Activated CD4-positive, alpha-beta T cell treated with anti-CD3 and anti-CD28 coated beads for 24 hours (primary cell): ENCODE measurements at places on chromosomes 1 and 21.

DNA sequence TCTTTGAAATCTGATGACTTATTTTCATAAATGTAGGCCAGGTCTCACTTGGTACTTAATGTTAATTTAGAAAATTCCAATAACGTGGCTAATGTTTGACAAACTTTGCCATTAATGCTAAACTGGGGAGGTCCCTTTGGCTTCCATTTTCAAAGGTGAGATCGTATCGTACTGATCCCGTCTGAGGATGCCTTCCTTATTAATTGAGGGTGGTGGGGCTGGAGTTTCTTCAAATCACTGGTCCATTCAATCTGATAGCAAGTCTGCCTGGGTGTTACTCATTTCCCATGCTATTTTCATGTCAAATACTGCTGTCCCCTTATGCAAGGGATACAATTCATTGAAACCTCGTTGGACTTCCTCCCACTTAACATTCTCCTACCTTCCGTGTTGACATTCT, 327.1 kb downstream of the DISC1 start:
- DNase-seq, result no peak

GRCh38 chr1:40151457-40152079, 9.6 kb upstream of the RLF start:
- DNase-seq, result no peak

DNA sequence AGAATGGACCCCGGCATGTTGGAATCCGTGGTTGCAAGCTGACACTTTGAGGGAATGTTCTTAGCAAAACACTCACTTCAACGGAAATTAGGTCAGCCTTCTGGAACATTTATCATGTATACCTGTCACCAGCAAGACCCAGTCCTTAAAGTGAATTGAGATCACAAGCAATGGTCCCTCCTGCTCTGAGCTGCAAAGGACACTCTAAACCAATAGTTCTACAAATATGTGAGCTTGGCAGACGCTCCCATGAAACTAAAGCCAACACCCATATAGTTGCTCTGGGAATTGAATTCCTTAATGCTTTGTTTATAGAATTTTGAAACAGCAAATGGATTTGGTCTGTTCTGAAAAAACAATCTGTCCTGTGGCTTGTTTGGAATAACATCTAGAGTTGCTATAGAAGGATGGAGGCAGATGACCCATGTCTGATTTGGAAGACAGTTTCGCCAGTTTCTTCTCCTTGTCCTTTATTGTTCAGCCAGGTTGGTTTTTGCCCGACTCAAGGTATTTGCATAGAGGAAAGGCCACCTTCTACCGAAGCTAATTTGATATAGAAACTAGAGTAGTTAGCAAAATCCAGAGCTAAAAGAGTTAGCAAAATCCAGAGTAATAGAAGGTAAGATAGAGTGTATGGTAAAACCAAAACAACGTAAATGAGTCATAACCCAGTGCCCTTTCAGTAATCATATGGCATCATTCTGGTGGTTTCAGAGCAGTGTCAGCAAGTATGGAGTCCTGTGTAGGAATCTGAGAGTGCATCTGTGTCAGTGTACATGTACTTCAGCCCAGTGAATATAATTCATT, 236.2 kb downstream of the NFIA start:
- DNase-seq, result no peak

DNA sequence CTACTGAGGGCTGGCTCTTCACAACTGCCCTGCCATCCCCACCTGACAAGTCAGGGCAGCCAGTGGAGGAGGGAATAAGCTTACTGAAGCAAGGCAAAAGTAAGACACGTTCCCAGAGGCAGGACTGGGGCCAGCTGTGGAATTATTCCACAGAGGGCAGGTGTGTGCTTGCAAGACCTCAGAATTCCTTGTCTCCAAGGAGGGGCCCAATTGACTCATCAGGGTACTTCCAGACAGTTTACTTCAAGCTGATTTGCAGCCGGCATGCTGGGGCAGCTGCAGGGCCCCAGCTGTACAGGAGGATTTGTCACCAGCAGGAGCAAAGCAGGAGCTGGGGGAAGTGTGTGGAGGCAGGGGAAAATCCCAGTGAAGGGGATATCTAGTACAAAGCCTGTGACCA, 167.5 kb upstream of the CAMK1G start:
- no peak for DNase-seq

DNA sequence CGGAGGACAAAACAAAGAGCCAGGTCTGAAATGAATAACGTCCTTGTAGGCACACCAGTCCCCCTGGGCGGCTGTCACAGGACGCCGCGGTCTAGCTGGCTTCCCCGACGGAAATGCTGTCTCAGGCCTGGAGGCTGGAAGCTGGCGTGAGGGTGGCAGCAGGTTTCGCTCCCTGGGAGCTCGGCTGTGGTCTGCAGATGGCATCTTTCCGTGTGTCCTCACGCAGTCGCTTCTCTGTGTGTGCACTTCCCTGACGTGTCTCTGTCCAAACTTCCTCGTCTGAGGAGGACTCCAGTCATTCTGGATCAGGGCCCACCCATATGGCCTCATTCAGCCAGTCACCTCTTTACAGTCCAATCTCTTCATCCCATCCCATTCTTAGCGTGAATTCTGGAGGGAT, 14.2 kb downstream of the TNFRSF14 start:
- DNase-seq, result no peak

DNA sequence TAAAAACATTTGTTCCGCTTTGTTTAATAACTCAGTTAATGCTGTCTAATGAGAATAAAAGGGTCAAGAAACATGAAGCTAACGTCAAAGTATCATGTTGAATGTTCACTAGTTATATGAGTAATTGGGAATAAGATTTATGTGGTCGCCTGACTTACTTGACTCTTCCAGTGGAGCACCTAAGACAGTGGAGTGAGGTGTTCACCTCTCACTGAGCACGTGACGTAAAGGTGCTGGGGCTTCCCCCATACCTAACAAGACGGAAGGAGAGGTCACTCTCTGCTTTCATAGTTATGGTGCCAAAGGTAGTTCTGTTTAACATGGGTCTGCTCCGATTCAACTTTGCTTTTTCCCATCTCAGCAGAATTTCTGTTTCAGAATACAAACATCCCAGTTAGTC, 686 bp downstream of the KMO start:
- no peak for DNase-seq

- DNase-seq, result no peak
These were observed 119.8 kb downstream of the TPR start for GRCh38 chr1:186255266-186255665.

DNA sequence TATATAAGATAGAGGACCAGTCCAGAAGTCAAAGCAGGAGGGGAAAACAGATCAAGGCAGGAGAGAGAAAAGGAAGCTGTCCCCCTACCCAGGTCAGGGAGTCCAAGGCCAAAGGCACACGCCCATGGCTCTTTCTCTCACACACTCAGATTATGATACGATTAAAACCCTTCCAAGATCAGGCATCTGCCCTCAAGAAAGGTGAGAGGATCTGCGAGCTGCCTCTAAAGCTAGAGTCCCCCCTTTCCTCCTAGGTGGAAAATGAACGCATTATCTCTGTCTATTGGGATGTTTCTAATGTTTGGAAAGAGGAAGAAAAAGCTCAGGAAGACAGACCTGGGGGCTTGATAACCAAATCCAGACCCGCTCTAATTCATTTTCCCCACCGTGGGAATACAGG, 7.6 kb downstream of the PAFAH2 start:
- no peak for DNase-seq

- DNase-seq, result no peak
These were observed 237.3 kb upstream of the POU3F1 start for GRCh38 chr1:38283696-38284470.

- no peak for DNase-seq
These were observed 125.7 kb upstream of the GADD45A start for GRCh38 chr1:67559222-67559700.

GRCh38 chr1:30250984-30251850, 472.2 kb downstream of the MATN1 start:
- no peak for DNase-seq

GRCh38 chr1:85135392-85135798, 65.4 kb downstream of the SYDE2 start:
- no peak for DNase-seq

GRCh38 chr1:65896721-65897120, 104.0 kb downstream of the PDE4B start:
- DNase-seq, result no peak

DNA sequence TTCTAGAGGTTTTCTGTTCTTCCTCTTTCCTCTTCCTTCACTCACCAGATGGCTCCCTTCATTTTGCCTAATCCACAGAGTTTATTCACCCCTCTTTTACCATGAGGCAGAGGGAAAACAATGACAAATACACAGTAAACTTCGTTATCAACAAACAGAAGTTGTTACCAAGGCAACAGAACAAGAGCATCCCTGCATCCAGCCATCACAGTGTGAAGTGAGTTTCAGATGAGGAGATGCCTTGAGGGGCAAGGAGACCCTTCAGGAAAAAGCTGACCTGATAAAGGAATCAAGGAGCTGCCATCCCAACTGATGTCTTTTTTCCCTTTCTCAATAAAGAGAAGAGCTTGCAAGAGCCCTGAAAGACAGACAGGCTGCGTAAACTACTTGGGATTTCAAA, 195.3 kb downstream of the BRINP2 start:
- DNase-seq, result no peak

DNA sequence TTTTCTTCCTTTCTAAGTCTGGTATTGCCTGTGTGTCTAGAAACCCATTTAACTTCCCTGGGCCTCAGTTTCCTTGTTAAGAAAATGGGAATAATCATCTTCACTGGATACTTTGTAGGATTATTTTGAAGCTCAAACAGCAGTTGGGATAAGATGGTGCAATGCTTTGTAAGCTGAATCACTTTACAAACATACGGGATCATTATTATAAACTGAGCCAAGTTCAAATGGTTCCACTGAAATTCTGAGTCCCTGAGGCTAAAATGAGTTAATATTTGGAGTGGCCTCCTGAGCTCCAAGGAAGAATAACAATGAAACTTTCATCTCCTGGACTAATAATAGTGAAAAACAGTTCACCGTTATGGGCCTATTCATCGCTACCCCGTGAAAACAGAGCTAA, 388.0 kb downstream of the PLPP3 start:
- DNase-seq, result no peak

DNA sequence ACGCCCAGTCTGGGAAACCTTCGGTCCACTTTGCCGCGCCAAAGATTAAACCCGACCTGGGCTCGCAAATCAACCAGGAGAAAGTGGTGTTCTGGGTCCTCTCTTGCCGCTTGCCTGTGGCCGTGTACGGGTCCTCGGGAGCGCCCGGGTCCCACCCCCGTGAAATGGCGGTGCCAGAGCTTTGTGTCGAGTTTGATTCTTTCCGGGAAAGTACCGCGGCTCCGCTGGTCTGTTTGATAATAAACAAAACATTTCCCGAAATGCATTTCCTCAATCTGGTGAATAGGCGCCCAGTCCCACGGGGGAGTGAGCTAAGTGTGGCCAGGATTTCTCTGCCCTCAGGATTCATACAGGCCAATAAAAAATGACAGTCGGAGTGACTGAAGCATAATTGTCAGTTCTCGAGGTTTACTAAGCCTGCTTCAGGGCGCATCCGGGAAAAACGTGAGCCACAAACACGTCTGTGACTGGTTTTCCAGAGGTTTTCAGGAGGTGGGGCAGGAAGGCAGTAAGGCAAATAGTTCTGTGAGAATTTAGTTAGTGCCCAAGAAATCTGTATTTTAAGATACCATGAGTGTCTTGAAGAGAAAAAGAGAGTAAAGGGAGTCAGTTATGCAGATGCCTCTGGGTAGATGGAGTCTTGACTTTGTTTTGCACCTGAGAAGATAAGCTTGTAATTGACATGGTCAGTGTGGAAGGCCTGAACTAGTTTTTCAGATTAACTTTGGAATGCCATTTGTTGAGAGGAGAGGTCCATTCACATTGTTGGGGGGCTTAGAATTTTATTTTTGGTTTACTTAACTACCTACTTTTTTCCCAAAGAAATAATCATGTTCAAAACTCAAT, 675 bp downstream of the IFNAR1 start:
- peak; percentile 48 for DNase-seq

- DNase-seq, result no peak
These were observed 42.4 kb downstream of the AKNAD1 start for GRCh38 chr1:108814343-108815125.

GRCh38 chr1:46512135-46512791, 22.6 kb downstream of the DMBX1 start:
- no peak for DNase-seq

- DNase-seq, result no peak
These were observed 67.0 kb downstream of the INTS7 start for GRCh38 chr1:211968200-211968834.

- no peak for DNase-seq
These were observed 121.2 kb upstream of the PTGFR start for GRCh38 chr1:78369546-78369945.

DNA sequence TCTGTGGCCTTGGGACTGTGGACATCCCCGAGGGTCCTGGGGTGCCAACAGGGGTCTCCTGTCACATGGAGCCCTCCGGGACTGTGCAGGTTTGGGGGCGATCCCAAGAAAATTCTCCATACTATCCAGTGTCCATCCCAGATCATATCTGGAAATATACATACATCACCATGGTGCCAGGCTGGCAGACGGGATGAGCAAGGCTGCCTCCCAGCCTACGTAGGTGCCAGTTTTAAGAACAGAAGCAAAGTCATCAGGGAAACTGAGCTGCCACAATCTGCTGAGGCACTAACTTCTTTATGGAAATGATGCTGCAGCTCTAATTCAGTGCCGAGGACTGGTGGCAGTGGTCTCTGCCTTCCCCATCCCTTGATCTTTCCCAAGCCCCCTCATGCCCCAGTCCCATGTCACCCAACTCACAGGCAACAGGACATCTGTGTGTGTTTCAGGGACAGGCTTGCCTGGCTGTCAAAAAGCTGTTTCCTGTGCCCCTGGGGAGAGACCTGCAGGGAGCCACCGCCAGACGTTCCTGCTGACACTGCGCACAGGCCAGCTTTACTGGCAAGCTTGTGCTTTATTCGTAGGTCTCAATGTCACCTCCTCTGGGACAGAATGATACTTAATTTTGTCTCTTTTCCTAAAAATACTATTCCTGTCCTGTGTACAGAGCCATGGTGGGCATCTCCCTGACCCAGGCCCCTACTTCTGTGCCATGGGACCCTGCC, 15.5 kb downstream of the TEX35 start:
- no peak for DNase-seq

DNA sequence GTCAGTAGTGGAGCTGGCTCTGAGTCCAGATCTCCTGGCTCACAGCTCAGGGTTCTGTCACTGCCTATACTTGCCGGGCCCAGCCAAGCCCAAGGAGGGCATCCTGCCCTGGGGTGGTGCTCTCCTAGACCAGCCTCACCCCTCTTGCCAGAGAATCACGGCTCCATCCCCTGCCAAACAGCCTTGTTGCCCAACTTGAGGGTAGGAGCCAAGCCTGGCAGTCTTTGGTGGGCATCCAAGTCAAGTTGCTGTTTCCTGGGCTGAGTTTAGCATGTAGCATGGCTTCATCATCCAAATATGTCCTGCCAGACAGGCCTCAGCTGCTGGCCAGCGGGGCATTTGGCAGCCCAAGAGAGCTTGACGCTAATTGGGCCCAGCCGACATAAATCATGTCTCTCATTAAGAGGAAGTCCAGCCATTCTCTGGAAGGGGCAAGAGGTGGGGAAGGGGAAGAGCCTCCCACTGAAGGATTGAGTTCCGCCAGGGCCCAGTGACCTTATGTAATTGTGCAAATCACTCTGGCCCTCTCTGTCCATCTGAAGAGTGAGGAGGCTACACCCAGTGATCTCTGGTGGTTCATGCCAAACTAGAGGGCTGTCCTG, 22.6 kb upstream of the TRABD2B start:
- no peak for DNase-seq

GRCh38 chr1:8370905-8371315, 53.0 kb downstream of the SLC45A1 start:
- no peak for DNase-seq

GRCh38 chr1:31224068-31224467, 15.6 kb downstream of the NKAIN1 start:
- no peak for DNase-seq

GRCh38 chr1:48003741-48004531, 6.8 kb upstream of the TRABD2B start:
- no peak for DNase-seq
